Stimulated activated CD4-positive, alpha-beta T cell treated with anti-CD3 and anti-CD28 coated beads, Interleukin-15, amount 100 ng/mL, for 48 hours (primary cell): ENCODE measurements at places on chromosomes 1 and 21.

GRCh38 chr1:214678386-214678785 lies 75.4 kb downstream of the CENPF start:
- no peak for DNase-seq

- no peak for DNase-seq
These were observed 315.5 kb downstream of the TGFB2 start for GRCh38 chr1:218660678-218661053.

DNA sequence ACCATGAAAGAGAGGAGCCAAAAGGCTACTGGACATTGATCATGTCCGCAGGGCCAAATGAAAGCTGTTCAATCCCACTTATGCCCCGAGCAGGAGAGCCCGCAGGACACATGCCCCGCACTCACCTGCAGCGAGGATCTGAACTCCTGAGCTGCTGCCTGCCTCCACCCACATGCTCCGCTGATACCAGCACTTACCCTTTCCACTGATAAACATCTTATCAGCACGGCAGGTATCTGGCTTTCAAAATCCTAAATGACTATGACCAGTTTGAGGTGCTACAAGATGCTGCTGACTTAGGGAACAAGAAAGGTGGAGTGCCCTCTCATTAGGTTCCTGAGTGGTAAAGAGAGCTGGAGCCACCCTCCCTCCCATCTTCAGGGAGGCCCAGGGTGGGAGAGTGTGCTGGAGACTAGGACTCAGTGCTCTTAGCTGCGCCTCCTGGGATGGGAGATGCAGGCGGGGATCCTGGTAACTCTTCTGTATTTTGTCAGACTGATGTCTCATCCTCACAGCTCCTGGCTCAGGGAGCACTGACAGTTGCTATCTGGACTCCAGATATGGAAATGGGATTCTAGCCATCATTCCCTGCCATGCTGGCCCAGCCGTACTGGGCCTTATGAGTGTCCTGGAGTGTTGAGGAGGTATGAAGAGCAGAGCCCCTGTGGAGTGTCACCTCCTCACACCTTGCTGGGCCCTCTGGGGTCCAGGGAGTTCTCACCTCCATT lies 86.4 kb upstream of the F3 start:
- no peak for DNase-seq

GRCh38 chr1:21149430-21149854 lies 27.3 kb downstream of the EIF4G3 start:
- no peak for DNase-seq

DNA sequence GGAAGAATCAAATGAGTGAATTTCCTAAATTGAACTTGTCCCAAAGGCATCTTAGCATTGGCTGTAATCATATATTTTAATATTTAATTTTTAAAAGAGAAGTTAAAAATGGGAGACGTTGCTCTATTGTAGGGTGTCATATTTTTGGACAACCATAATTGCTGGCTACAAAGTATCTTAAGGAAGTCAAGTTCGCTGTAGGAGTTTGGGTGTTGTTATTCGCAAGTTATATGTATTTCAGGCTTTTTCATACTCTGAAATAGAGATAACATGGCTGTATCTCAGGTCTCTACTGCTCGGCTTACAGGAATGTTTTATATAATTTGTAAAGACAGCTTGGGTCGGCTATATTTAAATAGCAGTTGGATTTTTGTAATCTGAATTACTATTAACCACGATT lies 852 bp downstream of the TMEM50A start:
- DNase-seq = no peak

DNA sequence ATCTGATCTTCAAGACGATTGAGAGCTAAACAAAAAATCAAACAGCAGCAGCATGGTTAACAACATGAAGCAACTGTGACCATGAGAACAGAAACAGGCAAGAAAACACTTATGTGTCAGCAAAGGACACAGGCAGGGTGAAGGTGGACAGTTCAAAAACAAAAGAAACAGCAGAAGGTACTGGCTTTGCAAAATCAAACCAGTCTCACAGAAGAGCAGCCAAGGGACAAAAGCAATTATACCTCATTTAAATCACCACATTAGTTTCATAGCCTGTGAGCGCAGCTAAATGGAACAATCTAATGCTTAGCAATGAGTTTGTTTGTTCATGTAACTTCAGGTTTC lies 59.1 kb downstream of the CAPN2 start:
- no peak for DNase-seq

DNA sequence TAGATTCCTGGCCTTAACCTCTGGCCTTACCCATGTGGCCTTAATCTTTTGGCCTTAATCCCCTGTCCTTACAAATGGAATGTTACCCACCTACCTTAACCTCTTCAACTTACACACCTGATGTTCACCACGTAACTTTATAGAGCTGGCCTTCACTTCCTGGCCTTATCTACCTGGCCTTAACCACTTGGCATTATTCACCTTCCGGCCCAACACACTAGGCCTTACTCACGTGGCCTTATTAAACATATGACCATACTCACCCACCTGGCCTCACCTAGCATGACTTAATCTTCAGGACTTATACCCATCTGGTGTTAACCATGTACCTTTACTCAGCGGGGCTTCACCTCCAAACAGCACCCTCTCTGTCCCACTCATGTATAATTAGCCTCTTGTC lies 41.7 kb downstream of the EXOC8 start:
- no peak for DNase-seq

- DNase-seq = no peak
These were observed 397.5 kb upstream of the PLXNA2 start for GRCh38 chr1:208641579-208642280.

GRCh38 chr1:232531291-232531690 lies 98.6 kb downstream of the SIPA1L2 start:
- no peak for DNase-seq

DNA sequence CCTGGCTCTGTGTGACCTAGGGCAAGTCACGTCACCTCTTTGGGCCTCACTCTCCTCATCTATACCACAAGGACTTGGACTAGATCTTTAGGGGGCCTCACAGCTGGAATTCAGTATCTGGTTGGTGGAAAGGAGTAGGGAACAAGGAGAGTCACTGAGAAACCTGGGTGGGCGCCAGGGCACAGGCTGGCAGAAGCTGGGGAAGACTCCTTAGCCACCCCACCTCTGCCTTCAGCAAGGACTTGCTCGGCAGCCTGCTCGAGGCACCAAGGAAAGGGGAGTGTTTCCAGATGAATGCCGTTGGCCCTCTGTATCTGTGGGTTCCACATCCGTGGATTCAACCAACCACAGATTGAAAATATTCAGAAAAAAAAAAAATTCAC lies 1.2 kb upstream of the OPTC start:
- no peak for DNase-seq

GRCh38 chr1:15364740-15365139 lies 44.9 kb upstream of the EFHD2 start:
- DNase-seq = no peak

DNA sequence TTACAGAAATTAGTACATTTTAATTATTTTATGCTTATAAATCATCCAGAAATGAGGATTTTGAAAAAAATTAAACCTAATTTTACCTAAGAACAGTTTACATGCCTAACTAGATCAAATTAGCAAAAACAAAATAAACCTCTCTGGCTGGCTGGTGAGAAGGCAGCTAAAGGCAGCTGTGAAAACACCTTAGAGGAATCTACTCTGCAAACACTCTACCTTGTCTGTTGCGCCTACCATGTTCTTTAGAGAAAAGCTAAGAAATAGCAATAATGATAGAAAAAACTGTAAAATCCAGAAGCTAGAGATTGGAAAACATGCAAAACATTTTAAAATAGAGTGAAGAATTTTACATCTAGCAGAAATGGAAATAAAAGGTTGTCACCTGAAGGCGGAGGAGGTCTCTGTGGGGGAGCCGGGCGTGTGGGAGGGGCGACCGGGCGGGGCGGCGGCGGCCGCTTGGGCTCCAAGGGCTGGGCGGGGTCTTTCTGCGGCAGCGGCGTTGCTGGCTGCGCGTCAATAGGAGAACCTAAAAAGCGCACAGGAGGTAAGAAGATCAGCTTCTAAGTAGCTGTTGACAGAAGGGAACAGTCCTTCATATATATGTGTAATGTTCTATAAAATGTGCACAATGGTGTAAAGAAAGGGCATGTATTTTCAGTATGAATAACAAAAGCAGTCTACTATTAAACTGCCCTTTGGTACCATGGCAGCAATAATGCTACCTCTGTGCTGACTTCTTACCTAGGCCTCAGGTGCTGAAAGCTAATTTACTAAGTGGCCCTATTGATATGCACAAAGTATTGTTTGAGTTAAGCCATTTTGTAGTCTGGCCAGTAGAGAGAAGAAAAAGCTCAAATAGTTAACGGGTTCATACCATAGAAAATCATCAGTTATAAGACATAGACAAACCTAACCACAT lies 33.3 kb upstream of the CFAP298 start:
- DNase-seq = no peak

DNA sequence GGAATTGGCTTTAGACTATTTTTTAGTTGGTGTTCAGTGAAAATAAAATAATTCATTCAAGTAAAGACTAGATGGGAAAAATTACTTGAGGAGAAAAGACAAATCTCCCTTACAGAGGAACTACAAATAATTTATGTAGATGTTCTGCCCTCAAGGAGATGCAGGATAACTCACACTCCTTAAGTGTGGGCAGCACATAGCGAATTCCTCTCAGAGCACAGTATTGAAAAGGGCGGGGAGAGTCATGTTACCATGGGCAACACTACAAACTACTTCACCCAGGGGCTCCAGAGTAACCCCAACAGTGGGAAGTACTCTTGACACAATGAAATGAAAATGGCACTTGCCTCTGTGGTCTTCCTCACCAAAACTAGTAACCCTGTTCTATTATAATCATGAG lies 20.6 kb upstream of the LAMC2 start:
- DNase-seq = no peak

- no peak for DNase-seq
These were observed 12.2 kb upstream of the S100A7A start for GRCh38 chr1:153404086-153404635.

DNA sequence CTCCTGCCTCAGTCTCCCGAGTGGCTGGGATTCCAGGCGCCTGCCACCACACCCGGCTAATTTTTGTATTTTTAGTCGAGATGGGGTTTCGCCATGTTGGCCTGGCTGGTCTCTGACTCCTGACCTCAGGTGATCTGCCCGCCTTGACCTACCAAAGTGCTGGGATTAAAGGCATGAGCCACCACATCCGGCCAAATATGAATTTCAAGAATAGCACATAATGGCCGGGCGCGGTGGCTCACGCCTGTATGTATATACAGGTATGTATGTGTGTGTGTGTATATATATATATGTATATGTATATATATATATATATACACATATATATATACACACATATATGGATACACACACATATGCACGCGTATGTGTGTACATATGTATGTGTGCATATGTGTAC lies 95.2 kb downstream of the ZP4 start:
- no peak for DNase-seq

DNA sequence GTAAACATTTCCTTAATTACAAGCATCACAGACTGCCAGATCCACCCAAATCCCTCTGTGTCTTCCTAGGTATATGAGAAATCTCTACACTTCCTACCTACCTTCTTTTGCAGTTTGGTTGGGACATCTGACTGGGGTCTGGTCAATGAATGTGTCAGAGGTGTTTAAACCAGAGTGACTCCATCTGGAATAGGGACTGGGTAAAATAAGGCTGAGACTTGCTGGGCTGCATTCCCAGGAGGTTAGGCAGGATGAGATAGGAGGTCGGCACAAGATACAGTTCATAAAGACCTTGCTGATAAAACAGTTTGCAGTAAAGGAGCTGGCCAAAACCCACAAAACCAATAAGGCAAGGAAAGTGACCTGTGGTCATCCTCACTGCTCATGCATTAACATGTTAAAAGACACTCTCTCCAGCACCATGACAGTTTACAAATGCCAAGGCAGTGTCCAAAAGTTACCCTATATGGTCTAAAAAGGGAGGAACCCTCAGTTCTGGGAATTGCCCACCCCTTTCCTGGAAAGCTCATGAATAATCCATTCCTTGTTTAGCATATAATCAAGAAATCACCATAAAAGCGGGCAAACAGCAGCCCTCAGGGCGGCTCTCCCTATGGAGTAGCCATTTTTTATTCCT lies 87.4 kb upstream of the BACE2 start:
- no peak for DNase-seq

DNA sequence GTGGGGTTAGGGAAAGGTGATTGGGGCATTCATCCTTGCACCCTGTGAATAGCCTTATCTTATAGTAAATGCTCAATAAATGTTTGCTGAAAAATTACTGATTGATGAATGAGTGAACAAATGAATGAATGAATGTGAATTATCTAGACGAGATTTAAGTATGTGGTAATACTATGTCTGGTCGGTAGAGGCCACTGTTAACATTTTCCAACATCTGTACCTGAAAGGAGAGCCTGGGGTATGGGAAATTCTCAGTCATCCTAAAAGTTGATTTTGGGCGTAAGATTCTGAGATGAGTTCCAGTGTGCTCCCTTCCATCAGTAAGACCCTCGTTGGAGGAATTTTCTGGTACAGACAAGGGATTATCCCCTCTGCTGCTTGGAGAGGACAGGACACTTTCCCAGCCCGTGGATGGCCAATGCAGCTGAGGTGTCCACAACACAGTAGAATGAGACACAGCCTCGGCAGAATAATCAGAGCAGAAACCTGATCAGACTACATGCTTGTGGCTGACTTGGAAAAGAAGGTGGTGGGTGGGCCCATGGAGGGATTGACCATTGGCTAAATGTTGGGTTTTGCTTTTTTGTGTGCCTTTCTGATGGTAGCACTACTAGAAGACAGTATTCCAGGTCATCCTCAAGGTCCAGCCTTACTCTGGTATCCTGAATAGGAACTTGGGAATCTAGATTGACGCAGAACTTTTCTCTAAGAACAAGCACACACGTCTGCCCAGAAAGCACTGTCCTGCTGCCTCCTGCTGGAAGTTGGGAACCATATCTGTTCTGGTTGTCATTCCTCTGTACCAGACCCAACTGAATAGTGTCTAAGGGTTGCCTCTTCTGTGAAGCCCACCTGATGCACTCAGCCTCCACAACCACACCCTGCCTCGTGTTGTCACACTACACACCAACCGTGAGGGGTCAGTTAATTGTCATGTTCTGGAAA lies 262.0 kb downstream of the TNR start:
- no peak for DNase-seq

GRCh38 chr21:37711286-37711829 lies 204.9 kb downstream of the KCNJ6 start:
- DNase-seq = no peak
